ENCODE measurements at places on chromosomes 4 and X.

GRCh38 chrX:8565729-8566128 lies 101.1 kb downstream of the VCX3B start:
- no peak for DNase-seq

DNA sequence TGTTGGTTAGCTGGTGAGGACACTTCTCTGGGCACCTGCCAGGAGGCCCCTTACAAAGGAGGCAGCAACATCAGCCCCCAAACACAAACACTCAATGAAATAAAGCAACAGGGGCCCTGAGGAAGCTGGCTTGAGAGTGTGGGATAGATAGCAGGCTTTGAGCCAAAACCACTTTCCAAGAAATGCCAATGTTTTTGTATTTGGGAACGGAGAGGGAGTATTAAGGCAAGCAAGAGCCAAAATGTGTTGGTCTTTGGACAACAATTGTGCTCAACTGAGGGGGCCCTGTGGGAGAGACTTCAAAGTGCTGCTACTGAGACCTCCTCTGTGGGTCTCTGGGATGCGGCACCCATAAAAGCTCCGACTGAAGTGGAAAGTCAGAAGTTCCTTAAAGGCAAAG lies 41.0 kb downstream of the RAI2 start:
- no peak for DNase-seq

- DNase-seq = no peak
These were observed 6.8 kb downstream of the AKAP17A start for GRCh38 chrX:1598021-1598875.

DNA sequence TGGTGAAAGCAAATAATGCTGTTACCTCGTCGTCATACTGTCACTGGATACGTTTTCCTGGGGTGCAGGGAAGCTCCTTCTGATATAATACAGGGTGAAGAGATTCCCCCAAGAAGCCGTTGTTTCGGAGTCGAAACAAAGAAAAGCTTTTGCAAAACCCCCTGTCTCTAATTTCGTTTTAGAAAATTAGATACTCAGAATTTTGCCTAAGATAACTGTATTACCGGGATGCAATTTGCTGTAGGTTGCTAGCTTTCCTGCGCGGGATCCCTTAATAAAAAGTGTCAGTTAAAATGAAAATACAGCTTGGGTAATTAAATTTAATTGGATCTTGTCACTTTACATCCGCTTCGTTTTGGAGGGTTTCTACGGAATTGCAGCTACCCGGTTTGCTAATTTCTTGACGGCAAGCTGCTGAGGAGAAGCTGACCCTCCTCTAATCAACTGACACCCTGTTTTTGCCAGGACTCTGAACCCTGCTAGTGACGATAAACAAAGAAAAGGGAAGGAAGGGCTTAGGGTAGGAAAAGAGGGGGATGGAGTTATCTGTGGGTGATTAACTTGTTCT lies 174.6 kb downstream of the SHOX start:
- DNase-seq = no peak

DNA sequence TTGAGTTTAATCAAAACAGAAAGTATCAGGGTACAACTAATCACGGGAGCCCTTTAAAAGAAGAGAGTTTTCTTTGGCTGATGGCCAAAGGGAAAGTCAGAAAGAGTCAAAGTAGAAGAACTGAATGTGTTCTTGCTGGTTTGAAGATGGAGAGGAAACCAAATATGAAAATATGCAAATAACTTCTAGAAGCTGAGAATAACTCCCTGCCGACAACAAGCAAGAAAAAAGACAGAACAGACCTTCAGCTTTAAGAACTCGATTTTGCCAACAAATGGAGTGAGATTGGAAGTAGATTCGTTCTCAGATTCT lies 903.8 kb downstream of the STIM2 start:
- no peak for DNase-seq

- DNase-seq = no peak
These were observed 132.5 kb downstream of the ARHGAP6 start for GRCh38 chrX:11533199-11533651.

GRCh38 chrX:19512961-19513360 lies 2.3 kb downstream of the MAP3K15 start:
- DNase-seq = no peak

DNA sequence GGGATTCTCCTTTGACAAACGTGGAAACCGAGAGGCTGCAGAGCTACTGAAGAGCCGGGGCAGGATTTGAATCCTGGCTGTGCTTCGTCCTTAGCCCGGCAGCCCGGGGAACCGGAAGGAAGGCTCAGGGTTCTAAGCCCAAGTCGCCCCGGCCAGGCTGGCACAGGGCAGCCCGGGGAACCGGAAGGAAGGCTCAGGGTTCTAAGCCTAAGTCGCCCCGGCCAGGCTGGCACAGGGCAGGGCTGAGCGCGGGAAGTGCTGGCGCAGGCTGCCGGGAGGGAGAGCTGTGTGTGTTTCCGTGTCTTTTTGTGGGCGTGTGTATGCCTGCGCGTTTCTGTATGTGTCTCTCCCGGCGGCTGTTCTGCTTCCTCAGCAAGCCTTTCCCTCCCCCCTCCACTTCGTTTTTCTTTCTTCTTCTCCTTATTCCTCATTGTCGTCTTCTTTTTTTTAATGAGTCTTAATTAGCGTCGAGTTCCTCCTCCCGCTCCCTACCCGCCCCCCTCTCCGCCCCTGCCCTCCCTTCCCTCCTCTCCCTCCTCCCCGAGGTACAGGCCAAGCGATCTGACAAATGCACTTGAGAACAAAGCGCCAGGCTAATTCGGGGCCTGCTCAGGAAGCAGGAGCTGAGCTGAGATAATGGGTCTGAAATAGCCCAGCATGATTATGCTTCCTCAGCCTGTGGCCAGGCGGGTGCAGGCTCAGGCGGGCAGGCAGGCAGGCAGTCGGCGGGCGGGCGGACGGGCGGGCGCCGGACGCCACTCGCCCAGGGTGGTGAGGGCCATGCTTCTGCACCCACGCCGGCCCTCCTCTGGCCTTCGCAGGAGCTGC lies 65.9 kb downstream of the EFNB1 start:
- DNase-seq = no peak

- DNase-seq = no peak
These were observed 16.2 kb upstream of the LAMP2 start for GRCh38 chrX:120485315-120485637.

GRCh38 chr4:24979554-24979953 lies 51.2 kb downstream of the LGI2 start:
- no peak for DNase-seq

Measured in activated naive CD4-positive, alpha-beta T cell (primary cell).